ENCODE measurements at places on chromosomes 16 and 17. TPM values are rescaled to one million over a fixed set of nuclear protein-coding genes. Genes with fewer than 3 reads are reported as not detected.
A peak's percentile ranks its signal among the peaks of the same experiment; 100 is the strongest.

DNA sequence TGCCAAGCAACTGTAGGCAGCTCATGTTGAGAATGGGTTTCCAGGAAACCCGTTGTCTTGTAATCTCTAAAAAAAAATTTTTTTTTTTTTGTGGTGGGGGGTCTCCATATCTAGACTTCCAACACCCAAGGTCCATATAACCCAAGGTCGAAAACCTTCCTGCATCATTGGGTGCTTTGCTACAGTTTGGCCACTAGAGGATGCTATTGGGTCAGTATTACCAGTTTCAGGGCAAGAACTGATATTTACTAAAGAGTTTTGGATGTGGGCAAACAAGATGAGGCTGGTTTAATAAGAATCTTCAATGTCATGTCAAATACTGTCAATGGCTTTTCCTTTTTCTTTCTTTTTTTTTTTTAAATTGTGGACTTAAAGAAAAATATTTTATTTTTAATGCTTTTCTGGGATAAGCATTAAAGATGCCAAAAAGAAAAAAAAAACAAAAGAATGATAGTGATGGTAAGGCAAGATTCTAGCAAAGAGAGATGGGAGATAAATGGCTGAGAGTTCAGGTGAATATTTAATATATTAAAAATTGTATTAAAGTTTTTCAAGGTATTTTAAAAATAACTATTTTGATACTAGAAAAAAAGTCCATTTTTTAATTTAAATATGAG is 62.2 kb downstream of the DHRS7C start:
- H3K4me3 ChIP-seq, result no peak overlapping the region
- no peaks in the 10 kb centered on the region for H3K4me1 ChIP-seq
- H3K27ac ChIP-seq, result no peak overlapping the region
- no peaks in the 10 kb centered on the region for H3K36me3 ChIP-seq

DNA sequence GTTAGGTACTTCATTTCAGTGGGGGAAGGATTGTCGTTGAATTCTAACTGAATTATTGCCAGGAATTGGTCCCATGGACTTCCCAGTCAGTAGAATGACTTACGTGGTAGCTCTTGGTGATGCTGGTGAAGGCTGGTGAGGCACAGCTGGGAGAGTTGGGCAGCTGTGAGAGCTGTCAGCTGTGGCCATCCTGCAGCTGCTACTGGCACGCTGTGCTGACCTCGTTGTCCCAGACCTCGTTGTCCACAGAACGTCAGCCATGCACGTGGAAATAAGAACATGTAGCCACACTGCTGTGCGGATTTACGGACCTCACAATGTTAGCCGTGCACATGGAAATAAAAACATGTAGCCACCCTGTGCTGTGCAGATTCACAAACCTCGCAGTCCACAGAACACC is 102.3 kb downstream of the NPIPB11 start:
- H3K4me1 ChIP-seq, result no peaks in the 10 kb centered on the region
- DNase-seq, result no peak
- no peaks in the 10 kb centered on the region for H3K36me3 ChIP-seq
- H3K4me3 ChIP-seq, result no peak overlapping the region
- H3K27me3 ChIP-seq, result no peaks in the 10 kb centered on the region

GRCh38 chr16:52405441-52405840 is 141.5 kb downstream of the TOX3 start:
- no peak overlapping the region for H3K4me3 ChIP-seq
- no peaks in the 10 kb centered on the region for H3K36me3 ChIP-seq
- no peaks in the 10 kb centered on the region for H3K4me1 ChIP-seq
- DNase-seq, result no peak

DNA sequence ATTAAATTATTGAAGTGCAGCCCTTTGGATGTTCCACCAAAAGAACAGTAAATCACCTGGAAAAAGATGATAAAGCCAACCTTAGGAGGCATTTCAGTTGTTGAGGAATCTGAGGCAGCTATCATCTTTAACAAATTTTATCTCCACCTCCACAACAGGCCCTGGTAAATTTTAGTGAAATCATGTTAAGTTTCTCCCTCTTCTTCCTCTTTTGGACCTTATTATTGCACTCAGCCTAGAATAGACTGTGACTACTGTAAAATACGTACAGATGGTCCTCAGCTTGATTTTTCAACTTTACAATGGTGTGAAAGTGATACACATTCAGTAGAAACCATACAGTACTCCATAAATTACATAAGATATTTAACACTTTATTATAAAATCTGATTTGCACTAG is 90.3 kb downstream of the USP32 start:
- no peaks in the 10 kb centered on the region for H3K27me3 ChIP-seq
- no peak for DNase-seq
- H3K27ac ChIP-seq, result no peak overlapping the region
- no peak overlapping the region for H3K4me3 ChIP-seq
- H3K4me1 ChIP-seq, result peaks cover 7% of the 10 kb centered on the region

GRCh38 chr17:72049914-72050313 is 70.9 kb upstream of the SOX9 start:
- no peak for DNase-seq
- no peak overlapping the region for H3K4me3 ChIP-seq
- no peaks in the 10 kb centered on the region for H3K4me1 ChIP-seq
- H3K27ac ChIP-seq, result no peak overlapping the region
- H3K36me3 ChIP-seq, result no peaks in the 10 kb centered on the region
- no peaks in the 10 kb centered on the region for H3K27me3 ChIP-seq

GRCh38 chr16:12685806-12686205 is 117.9 kb downstream of the CPPED1 start:
- DNase-seq, result no peak
- H3K4me3 ChIP-seq, result no peak overlapping the region
- no peaks in the 10 kb centered on the region for H3K36me3 ChIP-seq
- no peaks in the 10 kb centered on the region for H3K4me1 ChIP-seq

DNA sequence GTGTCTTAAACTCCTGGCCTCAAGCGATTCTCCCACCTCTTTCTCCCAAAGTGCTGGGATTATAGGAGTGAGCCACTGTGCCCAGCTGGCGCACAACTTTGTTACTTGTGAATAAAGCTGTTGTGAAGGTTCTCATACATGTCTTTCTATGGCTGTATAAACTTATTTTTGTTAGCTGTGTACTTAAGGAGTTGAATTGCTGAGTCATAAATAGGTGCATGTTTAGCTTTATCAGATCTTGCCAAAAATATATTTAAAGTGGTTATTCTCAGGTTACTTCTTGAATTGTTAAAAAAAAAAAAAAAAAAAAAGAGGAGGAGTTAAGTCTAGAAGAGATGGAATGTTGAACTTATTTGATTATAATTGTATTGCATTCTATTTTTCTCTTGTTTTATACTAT is 47.6 kb upstream of the IRX3 start:
- H3K36me3 ChIP-seq, result no peaks in the 10 kb centered on the region
- DNase-seq, result no peak
- no peaks in the 10 kb centered on the region for H3K27me3 ChIP-seq
- no peak overlapping the region for H3K4me3 ChIP-seq

- no peak overlapping the region for H3K27ac ChIP-seq
- H3K4me1 ChIP-seq, result no peaks in the 10 kb centered on the region
- no peaks in the 10 kb centered on the region for H3K27me3 ChIP-seq
- no peak for DNase-seq
These were observed 44.8 kb downstream of the METTL16 start for GRCh38 chr17:2466931-2467330.

DNA sequence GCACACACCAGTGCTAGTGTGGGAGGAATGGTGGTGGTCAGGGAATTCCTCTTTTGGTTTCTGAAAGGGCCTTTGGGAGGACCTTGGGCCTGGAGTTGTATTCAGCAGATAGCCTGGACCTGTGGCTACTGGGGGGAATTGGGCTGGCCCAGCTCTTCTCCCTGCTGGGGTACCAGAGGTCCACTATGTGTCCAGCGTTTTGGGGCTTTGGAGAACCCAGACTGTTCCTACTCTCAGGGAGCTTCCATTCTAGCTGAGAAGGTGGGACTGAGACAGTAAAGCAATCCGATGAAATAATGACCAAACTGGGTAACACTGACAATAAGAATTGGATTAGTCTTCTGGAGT is 2.4 kb downstream of the EPN3 start:
- no peak overlapping the region for H3K4me3 ChIP-seq
- peak overlapping the region; percentile 16 for H3K27ac ChIP-seq
- no peak for DNase-seq
- no peaks in the 10 kb centered on the region for H3K36me3 ChIP-seq
- peaks cover 52% of the 10 kb centered on the region for H3K4me1 ChIP-seq
- H3K27me3 ChIP-seq, result no peaks in the 10 kb centered on the region

DNA sequence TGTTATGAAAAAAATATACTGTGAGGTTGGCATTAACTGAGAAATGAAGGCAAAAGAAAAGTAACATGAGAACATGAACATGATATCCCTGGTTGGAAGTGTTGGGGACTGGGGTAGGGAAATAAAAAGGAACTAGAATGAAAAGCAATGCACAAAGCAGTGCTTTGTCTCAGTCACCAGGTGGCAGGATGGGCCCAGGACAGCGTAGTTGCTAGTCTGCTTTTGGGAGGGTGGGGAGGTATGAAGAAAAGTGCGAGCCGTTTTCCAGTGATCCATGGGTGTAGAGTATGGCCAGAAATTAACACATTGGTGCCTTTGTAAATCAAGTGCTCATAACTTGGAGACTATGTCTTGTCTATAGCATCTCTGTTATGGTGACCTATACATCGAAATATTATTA is 662.5 kb upstream of the SALL1 start:
- H3K4me1 ChIP-seq, result no peaks in the 10 kb centered on the region
- H3K36me3 ChIP-seq, result no peaks in the 10 kb centered on the region
- DNase-seq, result no peak

GRCh38 chr17:38703742-38704605 is 1.1 kb upstream of the MLLT6 start:
- H3K36me3 ChIP-seq, result peaks cover 2% of the 10 kb centered on the region
- H3K27ac ChIP-seq, result peak overlapping the region; percentile 81
- DNase-seq, result peak; percentile 98
- no peaks in the 10 kb centered on the region for H3K27me3 ChIP-seq
- H3K4me1 ChIP-seq, result peaks cover 37% of the 10 kb centered on the region
- peak overlapping the region; percentile 71 for H3K4me3 ChIP-seq

DNA sequence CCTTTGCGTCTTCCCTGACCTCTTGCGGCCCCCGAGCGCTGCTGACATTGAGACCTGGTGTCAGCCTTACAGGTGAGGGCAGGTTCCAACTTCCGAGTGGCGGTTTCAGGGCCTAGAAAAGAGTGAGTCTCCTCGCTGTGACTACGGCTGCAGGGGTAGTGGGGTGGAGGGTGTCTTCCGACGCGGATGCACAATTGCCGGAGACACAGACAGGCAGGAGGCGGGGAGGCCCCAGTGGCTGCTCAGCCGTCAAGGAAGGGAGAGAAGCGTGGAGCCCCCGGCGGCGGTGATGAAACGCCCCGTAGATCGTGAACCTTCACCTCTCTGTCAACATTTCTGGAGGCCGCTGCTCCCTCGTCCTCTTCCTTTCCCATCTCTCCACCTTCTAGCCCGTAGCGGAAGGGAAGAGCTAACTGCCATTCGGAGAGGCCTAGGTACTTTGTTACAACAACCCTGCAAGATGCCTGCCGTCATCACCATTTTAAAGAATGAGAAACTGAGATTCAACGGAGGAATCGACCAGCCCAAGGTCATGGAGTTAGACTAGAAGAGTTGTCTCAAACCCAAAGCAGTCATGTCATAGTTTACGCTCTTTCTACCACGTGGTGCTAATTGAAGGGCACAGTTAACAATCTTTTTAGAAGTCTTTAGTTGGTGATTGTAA is 485 bp downstream of the DNAJA3 start:
- H3K27me3 ChIP-seq, result no peaks in the 10 kb centered on the region
- H3K4me3 ChIP-seq, result peak overlapping the region; percentile 50
- H3K36me3 ChIP-seq, result no peaks in the 10 kb centered on the region
- peak; percentile 67 for DNase-seq

DNA sequence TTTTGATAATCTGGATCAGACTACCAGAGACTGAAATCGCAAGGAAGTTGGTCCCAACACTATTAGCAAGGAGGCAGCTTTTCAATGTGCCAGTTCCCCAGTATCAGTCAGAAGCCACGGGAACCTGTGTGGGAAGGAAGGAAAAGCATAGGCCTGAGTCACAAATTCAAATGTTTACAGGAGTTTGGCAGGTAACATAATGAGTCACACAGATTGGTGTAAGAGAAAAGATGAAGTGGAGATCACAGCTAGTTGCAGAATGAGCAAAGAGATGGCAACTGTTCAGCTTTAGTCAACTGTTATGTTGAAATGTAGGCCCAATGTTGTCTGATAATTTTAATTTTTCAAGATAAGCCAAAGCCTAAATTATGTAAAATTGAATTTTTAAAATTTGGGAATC is 28.1 kb upstream of the ITGA2B start:
- H3K36me3 ChIP-seq, result no peaks in the 10 kb centered on the region
- DNase-seq, result no peak
- no peak overlapping the region for H3K27ac ChIP-seq
- H3K27me3 ChIP-seq, result no peaks in the 10 kb centered on the region
- H3K4me1 ChIP-seq, result no peaks in the 10 kb centered on the region

- H3K27ac ChIP-seq, result no peak overlapping the region
- no peak overlapping the region for H3K4me3 ChIP-seq
- no peaks in the 10 kb centered on the region for H3K36me3 ChIP-seq
- DNase-seq, result no peak
- H3K4me1 ChIP-seq, result no peaks in the 10 kb centered on the region
These were observed 44.0 kb downstream of the PLCG2 start for GRCh38 chr16:81823111-81823510.

- no peak for DNase-seq
- H3K4me3 ChIP-seq, result no peak overlapping the region
- no peaks in the 10 kb centered on the region for H3K36me3 ChIP-seq
- H3K4me1 ChIP-seq, result no peaks in the 10 kb centered on the region
- no peak overlapping the region for H3K27ac ChIP-seq
These were observed 72.8 kb downstream of the SCNN1B start for GRCh38 chr16:23374721-23375510.

DNA sequence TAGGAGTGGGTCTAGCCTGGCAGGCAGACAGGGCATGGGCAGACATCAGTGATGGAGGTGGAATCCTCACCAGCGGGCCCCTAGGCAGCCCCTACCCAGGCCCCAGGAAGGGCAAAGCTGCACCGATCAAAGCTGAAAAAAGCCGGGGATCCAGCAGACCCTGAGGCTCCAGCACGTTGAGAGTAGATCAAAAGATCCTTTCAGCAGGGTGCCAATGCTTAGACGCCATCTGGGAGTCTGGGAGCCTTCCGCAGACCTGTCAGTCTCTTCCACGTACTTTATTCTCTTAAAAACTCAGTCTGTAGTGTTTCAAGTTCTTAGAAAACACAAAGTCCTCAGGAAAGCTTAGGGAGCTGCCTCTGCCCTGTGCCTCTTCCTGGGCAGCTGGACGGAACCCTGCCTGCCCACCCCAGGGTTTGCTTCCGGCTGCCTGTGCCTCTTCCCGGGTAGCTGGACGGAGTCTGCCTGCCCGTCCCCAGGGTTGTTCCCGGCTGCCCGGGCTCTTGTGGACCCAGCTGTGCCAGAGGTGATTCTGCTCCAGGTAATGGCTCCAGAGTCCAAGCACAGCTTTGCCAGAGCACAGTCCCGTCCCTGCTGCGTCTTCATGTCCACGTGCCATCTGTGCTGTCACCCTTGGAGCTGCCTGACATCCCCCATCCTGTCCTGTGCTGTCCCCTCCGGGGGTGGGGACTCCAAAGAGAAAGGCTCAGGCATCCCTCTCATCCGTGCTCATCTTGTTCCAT is 50.8 kb upstream of the PVALEF start:
- H3K4me3 ChIP-seq, result no peak overlapping the region
- no peak for DNase-seq
- H3K4me1 ChIP-seq, result no peaks in the 10 kb centered on the region
- no peaks in the 10 kb centered on the region for H3K36me3 ChIP-seq

Gene FOXN1
- 0.48 TPM for total RNA-seq

Gene CCL8
- total RNA-seq, result not detected

Gene CRYBA1
- not detected for total RNA-seq

Gene CIBAR2
- not detected for total RNA-seq

Gene KRT36
- not detected for total RNA-seq

Gene TCAP
- total RNA-seq, result 1.6 TPM

Gene TAT
- total RNA-seq, result not detected

Gene FLYWCH1
- 27.9 TPM for total RNA-seq

Gene SDR42E2
- not detected for total RNA-seq

Gene MYH1
- total RNA-seq, result not detected

Gene TBC1D3I
- total RNA-seq, result 1.00 TPM

Measured in Caco-2 (cell line).